Fibroblast of the aortic adventitia (primary cell): ENCODE measurements at places on chromosomes 6 and 20.

DNA sequence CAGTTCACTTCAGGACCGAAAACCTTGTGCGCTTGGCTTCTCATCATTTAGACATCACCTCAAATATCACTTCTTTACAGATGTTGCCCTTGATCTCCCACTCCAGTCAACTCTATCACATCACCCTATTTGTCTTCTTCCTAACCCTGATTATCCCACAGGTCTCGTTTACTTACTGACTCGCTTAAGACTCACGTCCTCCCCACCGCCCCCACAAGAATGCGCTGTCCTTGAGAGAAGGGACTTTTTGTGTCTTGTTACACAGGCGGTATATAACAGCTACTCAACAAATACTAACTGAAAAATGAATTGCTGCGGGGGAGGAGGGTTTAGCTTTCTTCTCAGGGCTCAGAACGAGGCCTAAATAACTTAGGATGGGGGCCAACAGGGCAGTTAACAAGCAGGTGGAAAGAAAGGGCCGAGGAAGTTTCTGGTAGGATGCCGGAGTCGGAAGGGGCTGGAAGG lies 527 bp downstream of the TOMM34 start:
- peak; percentile 47 for DNase-seq

DNA sequence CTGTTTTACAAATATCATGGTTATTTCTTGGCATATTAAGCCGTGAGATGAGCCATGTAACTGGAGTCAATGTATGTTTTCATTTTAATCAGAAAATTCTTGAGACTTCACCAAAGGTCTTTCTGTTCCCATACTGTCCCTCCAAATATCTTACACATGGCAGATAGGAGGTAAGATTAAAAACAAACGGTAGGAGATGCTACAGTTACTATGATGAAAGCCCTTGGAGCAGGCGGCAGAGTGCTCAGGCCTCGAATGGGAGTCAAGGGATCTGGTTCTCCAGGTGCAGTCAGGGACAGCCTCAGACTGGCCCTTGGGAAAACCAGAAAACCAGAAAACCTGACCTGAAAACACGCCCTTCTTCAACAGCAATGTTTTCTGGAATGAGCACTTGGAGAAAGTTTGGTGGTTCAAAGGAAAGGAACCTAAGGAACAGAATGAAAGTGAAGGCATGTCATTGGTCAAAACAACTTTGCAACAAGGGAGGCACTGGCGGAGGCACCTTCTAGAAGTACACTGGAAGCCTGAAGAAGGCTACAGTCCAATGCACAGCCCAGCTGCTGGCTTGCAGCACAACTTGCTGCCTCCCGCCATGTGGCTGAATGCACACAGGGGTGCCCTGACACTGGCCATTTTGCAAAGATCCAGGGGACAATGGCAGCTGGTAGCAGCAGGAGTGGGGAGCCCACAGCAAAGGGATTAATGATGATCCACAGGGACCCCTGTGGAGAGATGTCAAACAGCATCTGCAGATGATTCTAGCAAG lies 17.4 kb upstream of the FOXO3 start:
- no peak for DNase-seq

- no peak for DNase-seq
These were observed 40.2 kb downstream of the HBS1L start for GRCh38 chr6:135014353-135014832.

- DNase-seq: peak; percentile 76
These were observed 82.0 kb downstream of the PKIB start for GRCh38 chr6:122692175-122692598.

DNA sequence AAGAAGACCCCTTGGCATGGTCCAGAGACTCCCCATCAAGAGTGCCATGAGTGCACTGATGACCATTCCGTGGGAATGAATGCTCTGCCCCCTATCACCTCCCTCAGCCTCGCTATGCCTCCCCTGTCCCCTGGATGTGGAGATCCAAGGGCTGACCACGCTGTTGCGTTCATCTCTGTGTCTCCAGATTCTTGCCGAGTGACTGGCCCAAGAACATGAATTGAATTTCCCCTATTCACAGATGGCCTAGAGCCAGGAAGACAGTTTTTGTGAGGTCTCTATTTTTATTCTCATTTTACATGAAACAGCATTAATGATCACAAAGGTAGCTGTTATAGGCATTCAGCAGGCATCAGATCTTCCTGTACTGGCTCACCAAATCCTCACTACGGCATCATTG lies 33.6 kb downstream of the MAFB start:
- DNase-seq: no peak

- DNase-seq: no peak
These were observed 76.1 kb upstream of the TPD52L1 start for GRCh38 chr6:125077453-125077852.

GRCh38 chr6:16836144-16836981 lies 75.1 kb upstream of the ATXN1 start:
- DNase-seq: peak; percentile 11

DNA sequence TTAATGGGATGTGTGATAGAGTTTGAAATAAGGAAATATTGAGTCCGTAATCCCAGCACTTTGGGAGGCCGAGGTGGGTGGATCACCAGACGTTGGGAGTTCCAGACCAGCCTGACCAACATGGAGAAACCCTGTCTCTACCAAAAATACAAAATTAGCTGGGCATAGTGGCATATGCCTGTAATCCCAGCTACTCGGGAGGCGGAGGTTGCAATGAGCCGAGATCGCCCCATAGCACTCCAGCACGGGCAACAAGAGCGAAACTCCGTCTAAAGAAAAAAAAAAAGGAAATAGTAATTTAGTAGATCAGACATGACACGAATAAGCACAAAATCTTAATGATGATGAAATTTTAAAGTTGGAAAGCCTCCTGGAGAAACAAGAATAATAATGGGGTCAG lies 14.8 kb downstream of the GJA1 start:
- DNase-seq: no peak
